ENCODE measurements at places on chromosomes 5 and 9.

GRCh38 chr5:133706506-133707430, 94.4 kb upstream of the FSTL4 start:
- no peak for DNase-seq

GRCh38 chr5:77908787-77909186, 132.6 kb upstream of the TBCA start:
- DNase-seq, result no peak

GRCh38 chr9:94157050-94157801, 73.0 kb downstream of the PTPDC1 start:
- peak; percentile 44 for DNase-seq

GRCh38 chr9:35743452-35743851, 5.6 kb downstream of the GBA2 start:
- DNase-seq, result no peak

DNA sequence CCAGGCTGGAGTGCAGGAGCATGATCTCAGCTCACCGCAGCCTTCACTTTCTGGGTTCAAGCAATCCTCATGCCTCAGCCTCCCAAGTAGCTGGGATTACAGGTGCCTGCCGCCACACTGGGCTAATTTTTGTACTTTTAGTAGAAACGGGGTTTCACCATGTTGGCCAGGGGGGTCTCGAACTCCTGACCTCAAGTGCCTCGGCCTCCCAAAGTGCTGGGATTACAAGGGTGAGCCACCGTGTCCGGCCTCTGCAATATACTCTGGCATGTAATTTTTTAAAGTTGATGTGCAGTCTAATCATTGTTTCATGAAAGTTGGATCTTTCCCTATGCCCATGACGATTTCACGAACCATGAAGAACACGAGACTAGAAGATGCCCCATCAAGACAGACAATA, 28.6 kb upstream of the PPP1R26 start:
- DNase-seq, result no peak

- DNase-seq, result no peak
Observed at GRCh38 chr5:154522284-154522683, 44.3 kb upstream of the HAND1 start.

GRCh38 chr9:124040935-124041816, 29.6 kb downstream of the LHX2 start:
- DNase-seq, result no peak

GRCh38 chr9:19922476-19923118, 133.8 kb upstream of the SLC24A2 start:
- DNase-seq, result peak; percentile 44

DNA sequence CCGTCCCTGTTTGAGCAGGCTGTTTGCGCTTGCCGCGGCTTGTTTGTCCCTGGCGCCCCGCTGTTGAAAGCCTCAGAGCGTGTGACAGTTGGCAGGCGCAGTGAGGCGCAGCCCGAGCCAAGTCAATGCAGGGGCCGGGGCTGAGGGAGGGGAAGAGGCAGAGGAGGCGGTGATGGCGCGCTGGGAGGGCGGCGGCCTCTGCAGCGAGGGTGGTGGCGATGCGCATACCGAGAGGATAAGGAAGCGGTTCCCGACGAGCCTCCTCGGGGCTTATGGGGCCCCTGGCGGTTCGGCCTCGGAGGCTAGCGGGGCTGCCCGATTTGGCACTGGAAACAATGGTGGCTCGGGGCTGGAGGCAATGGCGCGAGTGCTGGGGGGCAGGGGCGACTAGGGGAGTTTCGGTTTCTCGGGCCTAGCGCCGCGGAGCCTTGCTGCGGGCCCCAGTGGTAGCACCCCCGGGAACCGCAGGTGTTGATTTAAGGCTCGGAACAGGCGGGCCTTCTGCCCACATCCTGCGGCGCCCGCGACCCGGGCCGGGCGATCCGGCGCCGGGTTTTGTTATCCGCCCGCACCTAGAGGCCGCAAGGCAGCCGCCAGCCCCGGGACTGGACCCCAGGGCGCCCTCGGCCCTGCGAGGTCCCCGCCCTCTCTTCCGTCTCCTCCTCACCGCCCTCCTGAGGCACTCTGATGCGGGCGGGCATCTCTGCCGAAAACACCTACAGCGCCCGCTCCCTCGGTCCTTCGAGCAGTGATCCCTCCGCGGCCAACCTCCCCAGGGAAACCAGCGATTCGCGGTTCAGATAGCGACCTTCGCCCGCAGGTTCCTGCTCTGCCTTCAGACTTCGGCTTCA, 947 bp upstream of the LNPEP start:
- peak; percentile 87 for DNase-seq

GRCh38 chr9:34957492-34958410, at the start of gene PHF24:
PHF24 (plus strand) TSS chr9:34958285; CDS start chr9:34971299, 13,014 bp downstream.
- peak; percentile 40 for DNase-seq

- no peak for DNase-seq
Observed at GRCh38 chr5:26669523-26669922, 368.9 kb downstream of the CDH9 start.

GRCh38 chr5:40046792-40047191, 622.0 kb upstream of the DAB2 start:
- DNase-seq, result no peak

DNA sequence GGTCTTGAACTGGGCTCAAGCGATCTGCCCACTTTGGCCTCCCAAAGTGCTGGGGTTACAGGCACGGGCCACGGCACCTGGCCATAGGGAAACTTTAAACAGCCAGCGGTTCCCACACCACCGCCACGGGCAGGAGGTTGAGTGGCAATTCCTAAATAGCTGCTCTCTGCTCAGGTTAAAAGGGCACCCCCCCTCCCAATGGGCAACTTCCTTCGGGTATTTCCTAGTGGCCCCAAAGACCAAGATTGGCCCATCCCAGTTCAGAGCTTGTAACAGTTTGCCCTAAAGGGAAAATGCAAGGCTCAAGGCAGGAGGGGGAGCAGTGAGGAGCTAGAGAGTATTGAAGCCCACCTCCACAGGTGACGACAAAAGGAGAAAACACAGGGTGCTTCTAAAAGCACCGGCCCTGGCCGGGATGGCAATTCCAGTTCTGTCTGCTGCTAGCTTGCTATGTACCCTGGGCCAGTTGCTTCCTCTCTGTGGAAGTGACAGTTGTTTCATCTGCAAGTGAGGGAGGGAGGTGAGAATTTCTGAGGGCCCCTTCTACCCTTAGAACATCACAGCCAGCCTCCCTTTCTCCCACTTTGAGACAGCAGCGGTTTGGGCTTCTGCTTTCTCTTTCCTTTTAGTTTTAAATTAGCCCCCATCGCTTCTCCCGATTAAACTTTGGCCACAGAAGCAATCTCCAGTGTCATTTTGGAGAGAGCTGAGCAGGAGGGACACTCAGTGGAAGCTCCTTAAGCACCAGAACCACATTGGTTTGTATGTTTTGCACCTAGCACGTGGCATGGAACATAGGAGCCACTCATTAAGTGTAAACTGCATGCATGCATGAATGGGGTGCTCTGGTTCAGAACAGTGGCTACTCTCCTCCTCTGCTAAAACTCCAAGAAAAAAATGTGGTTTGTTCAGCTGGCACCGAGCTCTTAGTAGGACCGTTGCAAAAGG, 17.3 kb upstream of the TNIP1 start:
- no peak for DNase-seq

GRCh38 chr5:150312518-150312917, 9.8 kb upstream of the ARSI start:
- DNase-seq, result no peak

GRCh38 chr5:105751908-105752307, 1918.8 kb downstream of the EFNA5 start:
- DNase-seq, result no peak

GRCh38 chr5:128358826-128359225, 179.2 kb downstream of the FBN2 start:
- no peak for DNase-seq

DNA sequence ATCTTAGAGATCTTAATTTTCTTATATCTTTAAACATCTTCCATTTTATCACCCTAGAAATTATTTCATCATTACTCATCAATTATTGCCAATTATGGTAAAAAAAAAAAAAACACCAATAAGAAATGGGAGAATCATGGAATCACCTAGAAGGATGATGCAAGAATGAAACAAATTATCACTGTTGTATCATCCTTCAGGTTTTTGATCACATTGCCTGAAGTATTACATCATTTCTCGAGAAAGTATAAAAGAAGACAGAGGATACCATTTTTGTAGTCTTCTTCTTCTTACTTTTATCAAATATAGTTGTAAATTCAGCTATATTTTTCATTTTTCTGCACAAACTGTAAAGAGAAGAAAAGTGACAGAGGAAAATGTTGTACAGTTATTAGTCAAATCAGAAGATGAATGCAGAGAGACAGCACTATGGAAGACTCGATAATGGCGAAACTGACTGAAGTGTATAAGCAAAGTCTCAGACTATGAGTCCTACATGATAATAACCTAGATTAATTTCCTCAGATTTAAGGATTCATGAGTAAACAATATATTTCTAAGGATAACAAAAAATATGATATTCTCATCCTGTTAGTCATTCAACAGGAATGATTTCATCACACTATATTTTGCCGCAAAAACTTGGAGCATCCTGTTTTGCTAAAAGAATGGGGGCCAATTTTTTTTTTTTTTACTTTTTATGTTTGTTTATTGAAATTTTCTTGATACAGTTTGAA, 5.9 kb upstream of the STC2 start:
- no peak for DNase-seq

DNA sequence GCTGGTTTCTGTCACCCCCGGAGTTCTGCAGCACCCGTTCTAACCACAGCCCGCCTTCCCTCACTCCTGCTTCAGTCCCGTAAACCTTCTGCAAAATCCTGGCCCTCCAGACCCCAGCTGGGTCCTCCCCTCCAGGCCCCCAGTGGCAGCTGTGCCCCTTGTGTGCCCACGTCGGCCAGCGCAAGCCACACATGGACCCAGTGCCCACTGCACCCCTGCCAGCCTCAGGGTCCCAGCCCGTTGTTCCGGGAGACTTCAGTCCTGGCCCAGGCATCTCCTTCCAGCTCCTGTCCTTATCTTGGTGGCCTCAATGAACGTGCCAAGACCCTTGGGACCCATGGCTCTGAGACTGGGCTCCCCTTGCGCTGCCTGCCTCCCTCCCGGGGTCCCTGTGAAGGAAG, 43.2 kb downstream of the EXD3 start:
- no peak for DNase-seq

GRCh38 chr5:141510160-141510559, 21.3 kb downstream of the PCDHGC5 start:
- no peak for DNase-seq

GRCh38 chr9:70117835-70118319, 74.2 kb downstream of the MAMDC2 start:
- no peak for DNase-seq

DNA sequence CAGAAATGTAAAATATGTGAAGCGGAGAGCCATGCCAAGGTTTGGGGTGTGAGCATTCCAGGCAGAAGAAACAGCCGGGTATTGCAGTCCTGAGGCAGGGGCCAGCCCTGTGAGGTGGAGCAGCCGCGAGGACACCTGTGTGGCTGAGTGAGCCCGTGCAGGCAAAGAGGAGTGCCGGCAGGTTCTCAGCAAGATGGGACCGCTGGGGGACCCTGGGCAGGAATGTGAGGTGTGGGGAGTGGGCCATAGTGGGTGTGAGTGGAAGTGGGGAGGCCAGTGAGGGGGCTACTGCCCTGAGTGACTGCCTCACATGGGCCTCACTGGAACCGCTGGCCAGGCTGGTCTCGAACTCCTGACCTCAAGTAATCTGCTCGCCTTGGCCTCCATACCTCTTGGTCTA, 8.1 kb upstream of the PRR7 start:
- DNase-seq, result no peak

DNA sequence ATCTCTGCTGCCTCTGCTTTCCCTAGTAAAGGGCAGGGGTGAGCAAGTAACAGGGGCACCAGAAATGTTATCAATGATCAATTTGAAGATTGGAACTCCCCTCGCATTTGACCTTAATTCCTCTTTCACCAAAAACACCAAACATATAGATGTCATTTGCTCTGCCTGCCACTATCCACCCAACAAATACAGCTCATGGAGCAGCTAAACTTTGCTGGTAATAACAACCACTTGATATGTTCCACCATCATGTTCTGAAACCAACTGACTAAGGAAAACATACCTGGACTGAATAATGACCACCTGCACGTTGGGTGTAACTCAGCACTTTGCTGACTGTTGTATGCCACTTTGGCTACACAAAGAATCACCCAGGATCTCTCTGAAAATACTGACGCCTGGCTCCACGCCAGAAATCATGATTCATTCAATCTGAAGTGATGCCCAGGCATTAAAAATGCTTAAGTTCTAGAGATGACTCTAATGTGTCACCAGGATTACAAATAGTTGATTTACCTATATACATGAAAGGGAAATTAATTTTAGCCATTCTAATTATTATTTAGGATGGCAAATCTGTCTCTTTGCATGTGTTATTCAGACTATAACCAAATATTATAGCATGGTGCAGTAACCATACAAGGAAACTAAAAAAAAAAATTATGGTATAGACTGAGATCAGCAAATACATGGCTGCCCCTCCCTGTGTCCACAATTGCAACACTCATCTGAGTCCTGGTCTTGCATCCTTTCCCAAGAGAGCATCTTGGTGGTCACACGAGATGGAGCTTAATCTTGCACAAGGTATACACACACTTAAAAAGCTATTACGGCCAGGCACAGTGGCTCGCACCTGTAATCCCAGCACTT, 43.1 kb upstream of the TTC39B start:
- DNase-seq, result no peak

DNA sequence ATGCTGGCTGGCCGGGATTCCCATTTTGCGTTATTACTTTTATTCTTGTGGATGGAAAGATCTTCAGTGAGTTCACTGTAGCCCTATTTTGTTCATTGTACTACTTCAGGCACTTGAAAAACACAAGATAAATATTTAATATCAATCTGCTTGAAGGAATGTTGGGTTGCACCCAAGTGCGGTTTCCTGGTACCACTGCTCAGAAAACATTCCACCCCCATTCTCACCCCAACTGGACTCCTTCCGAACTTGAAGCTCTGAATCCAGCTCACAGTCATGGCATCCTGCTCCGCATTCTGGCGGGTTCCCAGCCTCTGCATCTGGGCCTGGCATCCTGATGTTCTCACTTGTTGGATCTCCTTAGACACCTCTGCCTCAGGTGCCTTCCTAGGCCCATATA, 103.2 kb downstream of the CFAP90 start:
- no peak for DNase-seq

- DNase-seq, result no peak
Observed at GRCh38 chr9:99112750-99113413, 8.0 kb downstream of the TGFBR1 start.

DNA sequence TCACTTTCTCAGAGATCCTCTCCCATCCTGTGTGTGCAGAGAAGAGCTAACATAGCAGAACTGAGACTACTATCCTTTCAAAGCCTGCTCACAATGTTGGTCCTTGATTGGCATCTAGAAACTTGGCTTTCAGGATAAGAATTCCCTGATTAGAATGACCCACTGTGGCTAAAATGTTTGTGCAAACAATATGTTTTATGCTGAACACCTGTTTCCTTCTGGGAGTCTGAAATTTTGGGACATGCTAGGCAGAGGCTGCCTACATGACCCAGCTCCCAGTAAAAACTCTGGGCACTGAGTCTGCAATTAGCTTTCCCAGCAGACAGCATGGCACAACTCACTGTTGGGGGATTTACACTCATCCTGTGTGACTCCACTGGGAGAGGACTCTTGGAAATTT, 78.9 kb downstream of the CFAP95 start:
- no peak for DNase-seq

- no peak for DNase-seq
Observed at GRCh38 chr5:32265902-32266301, 46.8 kb downstream of the MTMR12 start.
